ENCODE measurements at places on chromosomes 6 and 20.
A peak's percentile ranks its signal among the peaks of the same experiment; 100 is the strongest.

DNA sequence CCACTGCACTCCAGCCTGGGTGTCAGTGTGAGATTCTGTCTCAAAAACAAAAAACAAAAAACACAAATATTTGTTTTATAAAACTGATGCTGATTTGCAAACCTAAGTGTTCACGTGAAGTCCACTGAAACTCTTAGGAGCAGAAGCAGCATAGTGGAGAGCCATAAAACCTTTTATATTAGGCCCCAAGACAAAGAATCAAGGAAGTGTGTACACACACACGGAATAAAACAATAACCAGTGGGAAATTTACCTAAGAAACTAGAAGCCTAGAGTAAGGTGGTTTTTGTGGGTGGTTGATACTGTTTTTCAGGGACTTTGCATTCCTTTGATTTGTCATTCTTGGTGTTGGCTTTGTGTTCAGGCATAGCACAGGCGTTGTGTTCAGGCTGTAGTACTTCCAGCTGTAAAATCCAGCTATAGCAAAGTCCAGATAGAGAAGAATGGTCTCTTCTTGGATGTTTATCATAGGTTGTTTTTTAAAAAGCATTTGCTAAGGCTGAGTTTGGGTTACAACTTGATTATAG, 61.3 kb downstream of the ATRN start:
- DNase-seq = no peak

GRCh38 chr6:108432143-108432542, 128.6 kb upstream of the FOXO3 start:
- DNase-seq = no peak

DNA sequence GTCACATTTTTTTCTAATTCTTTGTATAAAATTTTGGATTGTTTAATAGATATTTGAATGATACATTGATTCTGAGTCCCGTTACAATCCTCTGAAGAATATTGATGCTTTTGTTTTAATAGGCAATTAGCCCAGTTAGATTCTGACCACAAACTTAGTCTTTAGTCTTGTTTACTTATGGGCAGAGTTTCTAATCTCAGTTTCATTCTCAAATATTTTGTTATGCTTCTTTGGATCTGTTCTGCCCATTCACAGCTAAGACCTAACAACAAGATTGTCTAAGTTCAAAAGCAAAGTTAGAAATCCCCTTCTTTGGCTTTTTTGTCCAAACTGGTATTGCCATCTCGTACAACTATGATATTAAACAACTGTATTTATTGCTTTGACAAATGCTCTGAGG, 58.0 kb downstream of the TBXT start:
- no peak for DNase-seq

DNA sequence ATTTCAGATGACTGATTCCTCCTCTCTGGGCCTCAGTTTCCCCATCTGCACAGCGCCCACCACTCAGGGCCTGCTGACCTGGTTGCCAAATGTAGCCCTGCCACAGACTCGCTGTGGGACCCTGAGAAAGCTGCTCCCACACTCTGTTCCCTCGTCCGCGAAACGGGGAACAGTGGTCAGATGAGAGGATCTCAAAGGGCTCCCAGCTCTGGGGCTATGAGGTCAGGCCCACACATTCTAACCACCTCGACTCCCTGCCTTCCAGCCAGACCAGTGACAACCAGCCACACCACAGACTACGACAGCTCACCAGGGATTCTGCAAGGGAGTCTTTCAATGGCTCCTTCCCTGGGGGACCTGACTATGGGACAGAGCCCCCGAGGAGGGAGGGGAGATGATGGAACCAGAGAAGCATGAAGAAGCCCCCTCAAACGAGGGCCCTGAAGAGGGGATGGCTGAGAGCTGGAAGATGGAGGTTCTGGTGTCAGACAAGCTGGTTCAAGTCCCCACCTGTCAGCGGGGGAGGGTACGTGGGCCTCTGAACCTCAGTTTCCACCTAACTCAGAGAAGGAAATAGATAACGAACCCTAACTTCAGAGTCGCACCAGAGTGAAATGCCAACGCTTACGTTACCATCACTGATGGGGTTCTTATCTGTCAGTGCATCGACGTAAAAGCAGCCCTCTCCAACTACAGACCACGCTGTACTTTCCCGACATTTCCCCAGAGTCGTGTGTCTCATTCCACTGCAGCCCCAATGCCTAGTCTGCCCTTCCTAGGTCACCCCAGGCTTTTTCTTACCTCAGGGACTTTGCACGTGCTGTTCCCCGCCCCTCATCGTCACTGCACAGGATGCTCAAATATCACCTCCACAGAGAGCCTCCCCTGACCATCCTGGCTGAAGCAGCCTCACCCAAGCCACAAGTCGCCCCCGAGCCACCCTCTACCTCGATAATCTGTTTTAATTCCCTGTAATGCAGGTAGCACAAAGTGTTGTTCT, 60.5 kb downstream of the PREX1 start:
- DNase-seq = no peak

- DNase-seq = no peak
These were observed 1.1 kb downstream of the LRRC1 start for GRCh38 chr6:53795702-53796450.

DNA sequence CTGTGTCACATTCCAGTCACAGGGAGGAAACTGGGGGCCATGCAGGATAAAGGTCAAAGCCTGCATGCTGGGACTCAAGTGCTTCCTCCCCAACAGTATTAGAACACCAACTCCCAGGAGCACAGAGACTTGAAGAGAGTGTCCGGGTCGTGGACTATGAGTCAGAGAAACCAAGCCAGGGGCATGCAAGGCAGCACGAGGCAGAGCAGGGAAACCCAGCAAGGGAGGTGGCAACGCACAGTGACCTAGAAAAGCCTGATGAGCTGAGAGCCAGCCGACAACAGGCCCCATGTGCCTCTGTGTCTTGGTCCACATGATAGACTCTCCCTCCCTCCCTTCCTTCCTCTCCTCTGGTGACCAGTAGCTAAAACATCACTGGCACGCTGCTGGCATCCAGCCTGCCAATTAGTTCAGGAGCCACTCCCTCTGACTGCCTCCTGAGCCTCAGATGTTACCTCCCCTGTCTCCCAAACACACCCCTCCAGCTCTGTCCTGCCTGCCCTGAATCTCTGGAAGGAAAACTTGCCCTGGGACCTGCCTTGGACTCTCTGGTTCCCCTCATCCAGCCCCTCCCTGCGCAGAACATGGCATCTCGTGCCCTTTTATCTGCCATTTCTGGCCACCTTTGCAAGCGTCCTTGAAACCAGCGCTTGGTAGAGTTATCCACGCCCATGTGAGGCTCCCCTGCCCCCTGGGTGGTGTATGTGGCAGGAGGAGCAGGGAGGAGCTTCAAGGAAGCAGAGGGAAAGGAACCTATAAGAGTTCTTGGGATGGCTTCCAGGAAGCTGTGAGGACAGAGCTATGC, 16.2 kb upstream of the RNF39 start:
- DNase-seq = no peak

- no peak for DNase-seq
These were observed 39.7 kb downstream of the KIF16B start for GRCh38 chr20:16533502-16533901.

DNA sequence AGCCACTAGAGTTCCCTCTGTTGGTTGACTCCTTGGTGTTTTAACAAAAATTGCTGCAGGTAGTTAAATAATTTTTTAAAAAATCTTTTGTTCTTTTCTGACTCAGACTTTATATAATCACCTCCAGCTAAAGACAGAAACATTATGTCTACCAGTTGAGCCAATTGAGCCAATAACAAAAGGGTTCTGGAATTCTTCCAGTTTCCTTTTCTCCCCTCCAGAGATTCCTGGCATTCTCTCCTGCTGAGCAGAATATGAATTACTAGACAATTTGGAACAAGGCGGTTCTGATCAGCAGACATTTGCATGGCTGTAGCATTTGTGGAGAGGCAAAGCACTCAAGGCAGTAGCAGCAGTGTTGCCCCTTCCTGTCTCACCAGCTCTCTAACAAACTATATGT, 144.0 kb upstream of the SLC35B3 start:
- DNase-seq = no peak

- DNase-seq = no peak
These were observed 208.1 kb upstream of the PROKR2 start for GRCh38 chr20:5524896-5525295.

DNA sequence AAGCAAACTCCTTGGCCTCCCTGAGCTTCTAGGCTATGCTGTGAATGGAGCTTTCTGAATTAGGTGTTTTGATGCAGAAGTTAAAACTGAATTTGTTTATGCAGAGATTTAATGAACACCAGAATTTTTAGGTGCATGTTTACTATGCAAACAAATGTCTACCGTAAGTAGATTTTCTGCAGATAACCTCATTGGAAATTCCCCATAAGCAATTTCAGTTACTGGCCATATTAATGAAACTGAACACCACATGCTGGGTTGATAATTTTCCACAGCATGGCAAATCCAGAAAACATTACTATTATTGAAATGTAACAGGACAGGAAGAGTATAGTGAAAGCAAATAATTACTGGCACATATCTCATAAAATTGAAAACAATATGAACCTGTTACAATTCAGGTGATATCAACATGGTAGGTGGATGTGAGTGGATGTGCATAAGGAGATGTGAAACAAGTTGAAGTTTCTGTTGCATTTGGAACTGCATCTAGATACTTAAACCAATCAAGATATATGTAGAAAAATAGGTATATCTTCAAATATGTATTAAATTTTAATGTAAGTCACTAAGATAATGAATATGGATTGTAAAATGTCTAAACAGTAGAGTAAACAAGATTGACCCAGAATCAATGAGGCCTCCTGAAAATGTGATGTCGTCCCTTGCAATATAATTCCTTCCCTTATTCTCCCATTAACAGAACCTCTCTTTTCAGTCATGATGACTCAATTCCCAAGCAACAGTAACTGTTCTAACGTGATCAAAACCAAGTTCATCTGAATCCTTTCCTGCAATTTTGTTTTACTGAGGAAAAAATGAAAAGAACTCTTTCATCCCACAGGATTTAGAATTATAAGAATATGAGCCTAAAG, 11.0 kb downstream of the PTCHD4 start:
- DNase-seq = no peak

- peak; percentile 7 for DNase-seq
These were observed at the start of gene KCNB1 for GRCh38 chr20:49482621-49483017. TSS of gene KCNB1 (minus strand) at chr20:49482668. CDS start at chr20:49482480, 188 bp downstream.

DNA sequence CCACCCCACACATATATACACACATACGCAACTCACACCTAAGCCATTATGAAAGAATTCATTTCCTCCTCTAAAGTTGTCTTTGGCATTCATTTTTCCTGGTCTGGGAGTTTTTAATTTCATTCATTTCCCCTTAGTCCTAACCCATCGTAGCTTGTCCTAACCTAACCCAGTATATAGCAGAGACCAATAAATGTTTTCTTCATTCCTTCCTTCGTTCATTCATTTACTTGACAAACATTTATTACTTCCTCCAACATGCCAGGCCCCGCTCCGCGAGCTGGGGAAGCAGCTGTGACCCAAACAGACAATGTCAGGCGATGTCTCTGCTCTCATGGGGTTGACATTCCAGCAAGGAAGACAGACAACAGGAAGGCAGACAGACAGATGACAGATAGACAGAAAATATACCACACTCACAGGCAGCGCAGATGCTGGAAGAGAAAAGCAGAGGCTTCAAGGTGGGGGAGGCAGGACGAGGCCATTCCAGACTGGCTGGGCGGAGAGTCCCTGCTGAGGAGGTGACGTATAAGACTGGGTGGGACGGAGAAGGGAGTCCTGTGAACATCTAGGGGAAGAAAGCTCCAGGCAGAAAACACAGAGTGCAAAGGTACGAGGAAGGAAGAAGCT, 33.7 kb upstream of the SIRPA start:
- no peak for DNase-seq

- no peak for DNase-seq
These were observed 52.8 kb downstream of the NCOA7 start for GRCh38 chr6:125843593-125843992.

GRCh38 chr6:139017227-139017626, 11.3 kb upstream of the ABRACL start:
- no peak for DNase-seq

All from activated T-cell treated with anti-CD3 and anti-CD28 coated beads for 1 hour (primary cell).